ENCODE measurements at places on chromosomes 2 and 18.

DNA sequence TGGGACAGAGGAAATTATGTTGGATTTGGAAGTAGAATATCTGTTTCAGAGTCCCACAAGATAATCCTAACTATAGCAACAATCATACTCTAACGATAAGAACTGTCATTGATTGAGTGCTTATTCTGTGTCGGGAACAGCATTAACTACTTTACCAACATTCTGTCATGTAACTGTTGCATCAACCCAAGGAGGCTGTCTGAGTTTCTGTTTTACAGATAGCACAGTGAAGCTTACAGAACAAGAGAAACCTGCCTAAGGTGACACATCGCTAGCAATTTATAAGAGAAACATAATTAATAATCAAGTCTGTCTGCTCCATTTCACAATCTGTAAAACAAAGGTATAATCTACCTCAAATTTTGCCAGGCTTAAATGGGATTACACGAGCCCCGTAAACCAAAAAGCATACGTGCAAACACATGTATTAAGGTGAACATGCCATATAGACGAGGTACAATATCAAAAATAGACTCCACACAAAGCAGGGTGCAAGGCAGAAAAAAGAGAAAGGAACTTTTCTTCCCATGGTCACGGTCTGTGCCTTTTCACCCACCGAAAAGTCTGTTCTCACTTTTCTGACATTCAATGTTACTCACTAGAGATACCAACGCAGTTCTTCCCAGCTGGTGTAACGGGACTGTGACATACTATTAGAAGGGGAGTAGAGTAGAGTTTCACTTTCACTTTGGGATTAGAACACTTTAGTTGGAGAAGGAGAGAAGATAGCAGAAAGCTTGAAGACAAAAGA, 37.2 kb upstream of the SLC8A1 start:
- no peak overlapping the region for H3K27ac ChIP-seq
- H3K4me1 ChIP-seq = peaks cover 10% of the 10 kb centered on the region
- no peaks in the 10 kb centered on the region for H3K27me3 ChIP-seq
- no peak for DNase-seq
- H3K4me3 ChIP-seq = peak overlapping the region; percentile 64

DNA sequence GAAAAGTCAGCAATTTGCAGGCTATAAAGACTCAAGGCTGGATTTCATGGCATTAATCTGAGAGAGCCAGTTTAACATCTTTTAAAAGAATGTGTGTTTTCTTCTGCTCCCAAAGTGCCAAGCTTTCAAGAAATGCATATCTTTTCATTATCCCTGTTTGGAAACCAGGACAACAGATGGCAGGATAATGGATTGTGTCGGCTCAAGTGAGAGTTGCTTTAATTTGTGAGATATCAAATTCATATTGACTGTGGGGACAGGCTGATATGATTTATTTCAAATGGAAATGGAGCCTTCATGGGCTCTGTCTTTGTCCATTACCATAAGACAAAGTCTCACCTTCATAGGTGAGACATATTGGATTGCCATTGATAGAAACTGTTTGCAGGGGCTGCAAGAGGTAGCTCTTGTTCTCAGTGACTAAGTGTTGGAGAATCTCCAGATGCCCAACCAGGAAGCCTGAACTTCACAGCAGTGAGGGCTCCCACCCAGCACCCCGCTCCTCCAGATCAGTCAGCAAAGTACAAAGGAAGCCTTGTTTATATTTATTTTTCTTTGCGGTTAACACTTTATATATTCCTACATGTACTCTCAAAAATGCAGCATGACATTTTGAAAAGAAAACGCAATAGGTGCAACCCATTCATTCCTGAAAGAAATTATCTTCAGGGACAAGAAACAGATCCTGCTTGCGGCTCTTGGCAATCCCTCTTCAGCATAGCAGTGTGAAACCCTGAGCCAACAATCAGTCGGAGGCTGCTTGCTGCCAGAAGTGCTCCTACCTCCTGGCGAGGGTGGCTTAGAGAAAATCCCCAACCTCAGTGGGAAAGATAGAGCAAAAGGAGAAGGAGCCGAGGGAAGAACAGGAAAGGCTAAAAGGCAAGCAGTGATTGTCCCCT, 65.8 kb upstream of the ATL2 start:
- H3K36me3 ChIP-seq = no peaks in the 10 kb centered on the region
- peaks cover 25% of the 10 kb centered on the region for H3K27me3 ChIP-seq
- no peak overlapping the region for H3K4me3 ChIP-seq
- no peak for DNase-seq

- H3K27ac ChIP-seq = no peak overlapping the region
- peaks cover 4% of the 10 kb centered on the region for H3K27me3 ChIP-seq
- no peak for DNase-seq
- H3K36me3 ChIP-seq = no peaks in the 10 kb centered on the region
- H3K4me3 ChIP-seq = no peak overlapping the region
Observed at GRCh38 chr18:2223849-2224248, 347.5 kb downstream of the METTL4 start.

DNA sequence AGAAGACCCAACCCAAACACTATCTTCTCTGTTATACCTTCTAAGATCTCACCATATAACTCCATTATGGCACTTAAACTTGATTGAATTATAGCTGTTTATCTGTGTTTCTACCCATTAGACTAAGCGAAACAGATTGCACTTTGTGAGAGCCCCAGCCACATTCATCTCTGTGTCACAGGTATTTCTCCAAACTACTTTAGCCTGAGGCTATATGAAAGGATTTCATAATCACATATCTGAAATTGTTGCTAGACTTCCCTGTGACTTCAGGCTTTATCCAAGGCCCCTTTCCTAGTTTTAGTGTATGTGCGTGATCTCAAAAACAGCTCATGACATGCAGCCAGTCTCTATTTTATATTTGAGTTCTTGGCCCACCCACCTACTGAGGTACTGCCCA, 745.0 kb upstream of the ACVR2A start:
- H3K4me3 ChIP-seq = no peak overlapping the region
- no peak overlapping the region for H3K27ac ChIP-seq
- H3K36me3 ChIP-seq = no peaks in the 10 kb centered on the region
- H3K4me1 ChIP-seq = no peaks in the 10 kb centered on the region

DNA sequence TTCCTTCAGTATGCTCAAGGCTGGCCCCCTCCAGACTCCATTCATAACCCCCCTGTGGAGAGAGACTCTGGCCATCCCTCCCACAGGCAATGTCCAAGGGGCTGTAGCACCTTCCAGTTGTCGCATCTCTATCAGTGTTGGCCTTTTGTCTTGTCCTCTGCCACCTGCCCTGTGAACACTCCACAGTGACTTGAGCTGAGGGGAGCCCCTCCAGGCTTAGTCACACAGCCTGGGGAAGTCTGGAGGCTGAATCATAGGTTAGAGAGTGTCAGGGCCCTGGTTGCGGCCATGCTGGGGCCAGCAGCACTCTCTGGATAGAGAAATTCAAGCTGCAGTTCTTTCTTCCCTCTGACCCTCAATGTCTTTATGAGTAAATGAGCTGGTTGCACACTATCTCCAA, 64.7 kb downstream of the GYPC start:
- no peak for DNase-seq
- no peaks in the 10 kb centered on the region for H3K4me1 ChIP-seq
- no peak overlapping the region for H3K4me3 ChIP-seq
- peaks cover 8% of the 10 kb centered on the region for H3K36me3 ChIP-seq
- no peak overlapping the region for H3K27ac ChIP-seq

DNA sequence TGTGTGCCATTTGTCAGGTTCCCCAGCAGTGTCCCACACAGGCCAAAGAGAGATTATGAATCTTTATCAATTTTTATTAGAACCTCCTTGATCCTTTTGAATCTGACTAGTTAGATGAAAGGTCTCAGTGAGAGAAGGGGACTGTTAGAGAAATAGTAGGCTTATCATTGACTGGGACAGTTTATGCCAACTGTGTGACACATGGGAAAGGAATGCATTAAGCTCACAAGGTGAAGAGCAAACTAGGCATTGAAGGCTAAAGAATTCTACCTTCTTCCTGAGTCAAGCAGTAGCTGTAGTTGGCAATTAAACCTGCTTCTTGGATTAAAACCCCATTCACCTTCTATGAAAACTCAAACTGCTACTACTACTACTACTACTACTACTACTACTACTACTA, 389.6 kb upstream of the CDH19 start:
- no peaks in the 10 kb centered on the region for H3K4me1 ChIP-seq
- H3K27ac ChIP-seq = no peak overlapping the region
- H3K4me3 ChIP-seq = no peak overlapping the region
- H3K27me3 ChIP-seq = no peaks in the 10 kb centered on the region
